Right ventricle myocardium superior (tissue), 1 donor: ENCODE measurements at places on chromosomes 5 and 9. TPM values are rescaled to one million over a fixed set of nuclear protein-coding genes. Genes with fewer than 3 reads are reported as not detected.
A peak's percentile ranks its signal among the peaks of the same experiment; 100 is the strongest.

- no peak for DNase-seq
Observed at GRCh38 chr5:956941-957747, 51.5 kb upstream of the NKD2 start.

DNA sequence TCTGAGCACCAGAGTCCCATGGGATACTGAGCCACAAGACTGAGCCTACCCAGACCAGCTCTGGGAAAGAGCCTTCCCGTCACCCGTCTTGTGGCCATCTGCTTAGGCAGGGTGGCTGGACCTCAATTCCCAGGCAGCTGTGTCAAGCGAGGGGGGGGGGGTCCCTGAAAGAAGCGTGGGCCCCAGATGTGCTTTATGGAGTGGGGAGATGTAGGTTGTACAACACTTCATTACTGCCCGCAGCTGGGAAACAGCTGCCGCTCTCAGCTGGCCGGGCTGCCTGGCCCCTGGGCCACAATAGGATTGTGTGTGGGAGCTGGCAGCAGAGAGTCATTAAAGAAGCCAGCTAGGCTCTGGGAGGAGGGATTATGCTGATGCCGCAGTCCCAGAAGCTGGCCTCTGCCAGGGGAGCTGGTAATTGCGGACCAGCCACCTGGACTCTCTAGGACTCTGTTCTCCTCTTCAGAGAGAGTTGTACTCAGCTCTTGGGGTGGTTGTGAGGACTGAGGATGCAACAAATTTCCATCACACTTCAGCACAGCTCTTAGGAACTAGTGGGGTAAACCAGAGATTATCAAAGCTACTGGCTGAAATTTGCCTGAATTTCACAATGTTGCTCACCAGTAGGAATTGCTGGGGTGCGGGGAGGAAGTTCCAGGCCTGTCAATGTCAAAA lies 145.4 kb downstream of the GADD45G start:
- peak; percentile 81 for DNase-seq

DNA sequence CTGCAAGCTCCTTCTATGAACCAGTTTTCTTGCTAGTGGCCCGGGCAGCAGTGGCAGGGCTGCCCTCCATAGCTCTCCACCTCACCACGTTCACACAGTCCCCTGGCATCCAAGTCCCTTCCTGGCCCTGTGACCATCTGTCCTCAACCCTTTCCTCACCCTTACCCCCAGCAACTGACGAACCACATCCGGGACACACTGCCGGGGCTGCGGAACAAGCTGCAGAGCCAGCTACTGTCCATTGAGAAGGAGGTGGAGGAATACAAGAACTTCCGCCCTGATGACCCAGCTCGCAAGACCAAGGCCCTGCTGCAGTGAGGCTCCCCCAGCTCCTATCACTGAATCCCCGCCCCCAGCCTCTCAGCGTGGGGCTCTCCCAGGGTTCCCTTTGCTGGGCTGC lies 18.8 kb downstream of the DNM1 start:
- no peak for DNase-seq

DNA sequence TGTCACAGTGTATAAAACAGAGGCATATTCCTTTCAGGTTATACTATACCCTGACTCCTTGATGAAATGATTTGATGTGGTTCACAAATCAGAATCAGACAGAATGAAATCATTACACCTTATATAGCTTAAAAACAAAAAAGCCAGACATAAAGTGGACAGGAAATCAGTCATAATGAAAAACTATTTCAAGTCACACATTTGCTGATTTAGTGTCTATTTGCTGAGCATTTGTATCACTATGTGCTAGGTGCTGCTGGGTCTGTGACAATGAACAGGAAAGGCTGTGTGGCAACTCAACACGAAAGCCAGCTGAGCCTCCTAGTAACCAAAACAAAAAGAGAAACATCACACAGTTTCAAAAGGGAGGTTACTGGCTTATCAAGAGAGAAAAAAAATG lies 194.0 kb downstream of the EFNA5 start:
- DNase-seq = no peak

DNA sequence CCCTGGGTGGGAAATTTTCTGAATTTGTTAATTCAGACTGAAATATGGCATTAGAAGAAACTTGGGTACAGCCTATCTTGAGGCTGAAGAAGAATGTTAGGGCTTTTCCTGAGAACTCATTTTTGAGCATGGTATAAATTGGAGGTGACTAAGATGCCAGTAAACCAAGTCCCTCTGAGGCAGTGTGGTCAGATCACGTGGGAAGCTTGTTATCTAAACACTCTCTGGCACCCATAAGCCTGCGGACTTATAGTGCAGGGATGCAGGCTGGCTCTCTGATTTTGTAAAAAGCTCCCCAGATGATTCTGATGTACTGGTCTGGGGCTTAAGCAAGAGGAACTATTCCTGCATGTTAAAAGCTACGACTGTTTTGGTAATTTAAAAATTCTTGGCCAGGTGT lies 34.3 kb downstream of the MTMR12 start:
- no peak for DNase-seq

DNA sequence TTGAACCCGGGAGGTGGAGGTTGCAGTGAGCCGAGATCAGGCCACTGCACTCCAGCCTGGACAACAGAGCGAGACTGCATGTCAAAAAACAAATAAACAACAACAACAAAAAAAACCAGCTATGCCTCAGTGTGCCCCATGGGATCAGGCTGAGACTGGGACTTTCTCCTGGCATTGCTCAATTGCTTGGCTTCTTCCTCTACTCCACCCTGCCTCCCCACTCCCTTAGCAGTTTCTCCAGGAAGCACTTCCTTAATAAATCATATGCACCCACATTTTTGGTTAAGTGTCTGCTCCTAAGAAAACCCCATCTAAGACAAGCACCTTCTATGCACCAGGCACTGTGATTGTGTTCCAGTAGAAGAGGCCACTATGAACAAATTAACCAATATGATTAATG lies 41.0 kb upstream of the TMEM252 start:
- no peak for DNase-seq

DNA sequence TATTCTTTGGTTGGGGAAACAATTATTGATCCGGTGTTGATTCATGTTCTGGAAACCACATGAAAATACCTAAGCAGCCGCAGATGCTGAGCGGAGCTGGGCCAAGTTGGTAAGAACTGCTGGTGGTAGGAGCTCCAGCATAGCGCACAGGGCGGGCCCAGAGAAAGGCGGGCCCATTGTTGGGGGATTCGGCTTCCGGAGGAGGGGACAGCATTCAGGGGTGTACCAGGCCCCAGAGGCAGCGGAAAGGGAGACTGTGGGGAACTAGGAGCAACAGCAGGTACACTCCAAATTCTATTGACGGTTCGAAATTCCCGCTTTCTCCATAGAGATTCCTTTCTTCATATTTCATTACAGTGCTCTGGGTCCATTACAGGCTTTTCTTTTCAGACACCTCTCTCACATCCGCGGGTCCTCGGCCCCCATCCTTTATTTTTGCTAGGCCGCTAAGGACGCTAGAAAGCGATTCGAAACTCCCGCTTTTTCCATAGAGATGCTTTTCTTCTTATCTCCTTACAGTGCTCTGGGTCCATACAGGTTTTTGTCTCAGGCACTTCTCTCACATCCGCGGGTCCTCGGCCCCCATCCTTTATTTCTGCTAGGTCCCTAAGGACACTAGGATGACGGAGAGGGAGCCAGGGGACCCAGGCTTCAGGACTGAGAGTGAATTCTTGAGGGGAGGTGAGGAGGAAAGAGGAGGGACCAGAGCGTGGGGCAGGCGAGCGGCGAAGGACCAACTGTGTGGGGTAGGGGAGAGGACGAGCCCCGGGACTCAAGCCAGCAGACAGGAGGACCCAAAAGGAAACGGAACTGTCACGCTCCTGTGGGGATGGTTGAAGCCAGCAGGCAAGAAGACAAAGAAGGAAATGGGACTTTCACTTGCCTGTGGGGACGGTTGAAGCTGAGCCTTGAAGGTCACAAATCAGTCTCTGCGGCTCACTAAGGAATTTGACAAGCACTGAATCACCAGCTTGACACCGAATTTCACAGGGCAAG lies at the start of gene CCDC152:
CCDC152 (plus strand) TSS at position 213 of the 996 bp plus-strand sequence. CDS start 2,304 bp downstream, outside the sequence.
- peak; percentile 37 for DNase-seq

DNA sequence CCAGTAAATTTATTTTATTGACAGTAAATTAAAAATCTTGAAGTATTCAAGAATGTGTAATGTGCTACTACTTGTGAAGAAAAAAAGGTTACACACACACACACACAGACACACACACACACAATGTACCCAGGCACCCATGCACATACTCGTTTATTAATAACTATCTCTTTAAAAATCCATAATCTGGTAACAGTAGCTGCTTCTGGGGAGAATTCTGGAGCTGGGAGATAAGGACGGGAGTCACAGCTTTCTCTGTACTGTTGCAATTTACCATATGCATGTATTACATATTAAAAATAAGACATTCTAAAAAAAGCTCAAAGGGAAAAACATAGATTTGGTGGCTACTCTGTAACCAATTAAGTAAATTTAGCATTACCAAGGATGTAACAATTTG lies 7.9 kb upstream of the C1QTNF2 start:
- DNase-seq = no peak

GRCh38 chr5:123134653-123135181 lies 45.7 kb downstream of the PRDM6 start:
- no peak for DNase-seq

DNA sequence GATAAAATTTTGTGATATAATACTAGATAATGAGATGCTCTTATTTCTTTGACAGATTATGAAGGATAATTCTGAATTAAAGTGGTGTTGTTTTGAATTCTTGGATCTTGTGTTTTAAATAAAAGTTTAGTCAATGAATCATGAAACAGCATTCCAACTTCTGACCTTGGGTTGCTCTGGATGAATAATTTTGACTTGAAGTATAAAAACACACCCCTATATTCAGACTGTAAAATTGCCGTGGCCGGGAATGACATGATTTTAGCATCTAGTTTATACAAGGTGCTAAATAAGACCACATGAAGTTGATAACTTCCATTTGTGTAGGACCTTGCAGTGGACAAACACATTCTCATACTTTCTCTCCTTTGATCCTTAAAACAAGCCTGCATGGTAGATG lies 67.2 kb upstream of the DAP start:
- DNase-seq = no peak

- peak; percentile 61 for DNase-seq
Observed at GRCh38 chr9:133429641-133430161, 7.5 kb downstream of the ADAMTS13 start.

DNA sequence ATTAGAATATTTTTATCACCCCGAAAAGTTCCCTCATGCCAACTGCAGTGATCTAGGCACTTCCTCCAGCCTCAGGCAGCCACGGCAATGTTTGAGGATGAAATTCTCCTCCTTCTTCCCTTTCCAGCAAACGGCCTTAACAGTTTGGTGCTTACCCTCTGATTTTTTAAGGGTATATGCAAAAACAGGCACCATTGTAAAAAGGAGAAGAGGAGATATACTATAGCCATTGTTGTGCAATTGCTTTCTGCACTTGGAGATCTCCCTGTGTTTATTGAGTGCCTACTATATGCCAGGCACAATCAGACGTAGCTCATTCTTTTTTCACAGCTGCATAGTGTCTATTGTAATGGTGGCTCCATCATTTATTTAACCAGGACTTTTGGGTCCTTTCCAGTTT lies 29.4 kb downstream of the GSN start:
- DNase-seq = no peak

- DNase-seq = no peak
Observed at GRCh38 chr9:85040821-85041465, 371.4 kb downstream of the NTRK2 start.

Gene GRXCR2
- total RNA-seq = 9.6 TPM

Gene ZFP37
- 1.0 TPM for total RNA-seq

Gene C9orf50
- not detected for total RNA-seq
